ENCODE measurements at places on chromosomes 7 and 10.

GRCh38 chr10:71770789-71771188 lies 2.5 kb downstream of the VSIR start:
- no peak for DNase-seq

DNA sequence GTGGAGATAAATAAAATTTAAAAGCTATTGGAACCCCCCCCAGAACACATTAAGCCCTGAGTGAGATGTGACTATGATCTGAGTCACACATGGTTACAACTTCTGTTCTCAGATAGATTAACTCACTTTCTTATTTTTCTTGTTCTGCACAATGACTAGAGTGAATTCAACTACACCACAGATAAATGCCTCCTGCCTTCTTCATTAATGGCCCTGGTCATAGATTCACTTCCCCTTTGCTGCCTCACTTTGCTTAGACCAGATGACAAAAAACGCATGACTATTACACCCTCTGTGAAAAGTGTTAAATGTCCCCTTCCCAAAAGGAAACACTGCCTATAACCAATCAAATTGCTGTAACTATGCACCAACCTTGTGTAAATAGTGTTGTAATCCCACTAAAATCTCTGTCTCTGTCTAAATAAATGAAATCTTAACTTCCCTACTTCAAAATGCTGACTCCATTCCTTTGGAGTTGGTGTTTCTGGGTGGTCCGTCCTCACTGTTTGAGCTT lies 49.4 kb downstream of the AKR1D1 start:
- peak; percentile 29 for DNase-seq

GRCh38 chr10:60350400-60350799 lies 39.3 kb downstream of the ANK3 start:
- no peak for DNase-seq

DNA sequence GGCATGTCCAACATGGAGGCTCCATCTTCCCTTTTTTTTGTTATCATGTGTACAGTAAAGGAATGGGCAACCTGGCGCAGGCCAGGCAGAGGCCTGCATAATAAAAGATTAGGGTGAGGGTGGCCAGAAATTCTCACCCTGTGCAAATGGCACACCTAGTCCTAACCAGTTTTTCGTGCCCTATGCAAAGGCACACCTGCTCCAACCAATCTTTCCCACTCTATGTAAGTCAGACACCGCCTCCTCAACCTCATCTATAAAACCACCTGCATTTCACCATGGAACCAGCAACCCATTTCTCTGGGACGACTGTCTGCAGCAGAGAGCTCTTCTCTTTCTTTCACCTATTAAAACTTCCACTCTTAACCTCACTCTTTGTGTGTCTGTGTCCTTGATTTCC lies 16.1 kb downstream of the TBATA start:
- no peak for DNase-seq

DNA sequence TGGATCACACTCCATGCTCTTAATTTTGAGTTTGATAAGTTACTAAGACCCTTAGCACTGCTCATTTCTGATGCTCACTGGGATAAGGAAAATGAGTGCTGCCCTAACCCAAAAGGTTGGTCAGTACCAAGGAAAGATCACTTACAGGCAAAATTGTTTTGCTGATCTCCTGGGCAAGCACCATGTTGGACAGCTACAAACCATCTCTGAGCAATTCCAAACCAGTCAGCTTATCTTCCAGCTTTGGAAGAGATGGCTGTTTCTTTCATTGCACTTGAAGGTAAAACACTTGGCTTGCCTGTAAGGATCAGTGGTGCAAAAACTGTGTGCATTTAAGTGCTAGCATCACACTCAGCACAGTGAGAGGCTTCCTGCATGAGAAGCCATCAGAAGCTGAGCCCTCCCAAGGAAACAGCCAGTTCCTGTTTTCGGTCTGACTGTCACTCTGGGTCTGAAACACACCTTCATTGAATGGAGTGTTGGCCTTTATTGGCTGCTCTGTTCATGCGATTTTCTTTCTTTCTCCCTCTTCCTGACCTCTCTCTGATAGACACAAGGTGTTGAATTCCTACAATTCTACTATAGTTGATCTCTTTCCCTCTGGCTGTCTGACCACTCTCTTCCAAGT lies 126.4 kb upstream of the GHITM start:
- DNase-seq = no peak

DNA sequence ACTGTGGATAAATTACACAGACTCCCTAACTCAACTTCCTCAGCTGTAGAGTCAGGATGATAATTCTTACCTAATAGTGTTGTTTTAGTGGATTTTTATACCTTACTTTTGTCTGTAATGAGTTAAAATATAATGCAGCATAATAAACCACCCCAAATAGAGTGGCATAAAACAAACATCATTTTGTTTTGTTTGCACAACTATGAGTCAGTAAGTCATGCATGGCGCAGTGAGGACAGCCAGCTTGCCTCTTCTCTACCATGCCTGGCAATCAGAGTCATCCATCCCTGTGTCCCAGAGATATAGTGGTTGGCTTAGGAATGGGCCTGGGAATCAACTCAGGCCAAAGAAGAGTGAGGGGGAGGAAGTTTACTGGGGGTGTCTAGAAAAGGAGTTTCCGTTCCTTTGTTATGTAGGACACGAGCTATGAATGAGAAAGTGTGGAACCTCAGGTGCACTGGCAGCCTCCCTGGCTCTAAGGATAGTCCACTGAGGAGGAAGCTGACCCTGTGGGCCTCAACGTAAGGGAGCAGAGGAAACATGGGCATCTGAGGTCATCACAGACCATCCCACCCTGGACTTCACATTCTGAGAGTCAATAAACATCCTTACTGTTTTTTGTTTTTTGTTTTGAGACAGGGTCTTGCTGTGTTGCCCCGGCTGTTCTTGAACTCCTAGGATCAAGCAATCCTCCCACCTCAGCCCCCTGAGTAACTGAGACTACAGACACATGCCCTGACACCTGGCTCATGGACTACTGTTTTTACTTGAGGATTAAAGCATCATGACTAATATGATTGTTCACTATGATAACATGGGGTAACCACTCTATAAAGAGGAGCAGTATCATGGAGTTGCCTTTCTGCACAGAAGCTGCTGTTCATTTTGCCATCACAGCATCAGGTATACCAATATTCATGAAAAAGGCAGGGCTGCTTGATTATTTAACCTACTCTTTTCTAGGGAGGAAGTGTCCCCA lies 21.0 kb upstream of the GRB10 start:
- no peak for DNase-seq

Data from CD4-positive, alpha-beta T cell treated with Interleukin-1 beta for 1 hour (primary cell).